Lung microvascular endothelial cell (primary cell): ENCODE measurements at places on chromosomes 16 and 17.

GRCh38 chr16:89257757-89258465, 40.4 kb downstream of the ZNF778 start:
- DNase-seq: no peak

- peak; percentile 14 for DNase-seq
Measured at GRCh38 chr16:49513040-49513439, 139.4 kb downstream of the C16orf78 start.

- peak; percentile 96 for DNase-seq
Measured at GRCh38 chr17:70158180-70158579, 11.2 kb upstream of the KCNJ2 start.

GRCh38 chr17:43949781-43950180, 4.0 kb downstream of the PYY start:
- DNase-seq: no peak

GRCh38 chr17:46163316-46163715, 29.9 kb downstream of the KANSL1 start:
- peak; percentile 29 for DNase-seq

DNA sequence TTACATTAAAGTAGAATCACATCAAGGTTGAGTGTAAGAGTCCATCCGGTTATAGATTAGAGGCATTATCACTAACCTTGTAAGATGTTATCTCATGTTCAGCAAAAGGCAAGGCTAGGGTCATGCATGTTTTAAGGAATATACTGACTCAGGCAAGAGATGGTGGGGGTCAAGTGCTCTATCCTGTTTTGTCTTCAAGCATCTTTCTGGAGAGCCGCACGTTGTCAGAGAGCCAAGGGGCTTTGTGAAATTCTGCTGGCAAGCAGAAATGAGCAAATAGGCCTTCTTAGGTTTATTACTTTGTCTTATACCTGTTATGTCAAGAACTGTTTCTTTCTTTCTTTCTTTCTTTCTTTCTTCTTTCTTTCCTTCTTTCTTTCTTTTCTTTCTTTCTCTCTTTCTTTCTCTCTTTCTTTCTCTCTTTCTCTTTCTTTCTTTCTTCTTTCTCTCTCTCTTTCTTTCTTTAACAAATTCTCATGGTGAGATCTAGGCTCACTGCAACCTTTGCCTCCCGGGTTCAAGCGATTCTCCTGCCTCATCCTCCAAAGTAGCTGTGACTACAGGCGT, 47.3 kb upstream of the IL34 start:
- no peak for DNase-seq

GRCh38 chr16:87764600-87765472, 950 bp downstream of the KLHDC4 start:
- DNase-seq: no peak

- DNase-seq: peak; percentile 49
Measured at GRCh38 chr16:67169642-67170167, 633 bp upstream of the NOL3 start.

DNA sequence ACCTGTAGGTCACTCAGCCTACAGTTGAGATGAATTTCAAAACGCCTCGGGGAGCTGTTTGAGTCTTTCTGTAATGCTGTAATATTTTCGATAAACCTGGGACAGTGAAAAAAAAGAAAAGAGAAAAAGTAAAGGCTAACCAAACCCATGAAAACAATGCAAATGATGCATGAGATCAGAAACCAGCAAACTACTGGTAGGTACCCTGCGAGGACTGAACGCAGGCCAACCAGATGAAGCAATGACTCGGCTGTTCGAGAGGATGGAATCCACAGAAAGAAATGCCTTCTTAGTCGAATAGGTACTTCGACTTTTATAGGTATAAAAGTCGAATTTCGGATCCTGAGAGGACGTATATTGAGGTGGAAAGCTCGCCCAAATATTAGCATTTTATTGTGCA, 509 bp upstream of the ATAD5 start:
- DNase-seq: peak; percentile 22

DNA sequence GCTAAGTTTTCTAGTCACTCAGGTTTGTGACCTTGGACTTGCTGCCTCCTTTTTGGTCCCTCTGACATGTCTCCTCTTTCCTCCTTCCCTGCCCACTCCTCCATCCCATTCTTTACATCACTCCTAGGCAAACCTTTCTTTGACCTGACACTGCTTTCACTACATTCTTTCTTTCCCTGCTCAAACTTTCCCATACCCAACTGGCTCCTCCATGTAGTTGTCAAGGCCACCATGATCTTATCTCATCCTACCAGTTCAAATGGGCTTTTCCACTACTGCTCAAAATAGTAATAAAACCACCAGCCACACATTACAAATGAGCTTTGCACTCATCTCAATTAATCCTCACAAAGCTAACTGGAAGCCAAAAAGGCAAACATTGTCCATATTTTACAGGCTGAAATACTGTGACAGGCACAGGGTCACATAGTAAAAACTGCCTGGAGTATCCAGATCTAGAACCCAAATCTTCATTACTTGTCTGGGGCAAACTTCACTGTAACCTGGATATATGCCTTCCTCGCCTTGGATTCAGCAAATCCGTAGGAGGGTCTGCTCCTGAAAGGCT, 14.4 kb downstream of the MRPS23 start:
- no peak for DNase-seq

DNA sequence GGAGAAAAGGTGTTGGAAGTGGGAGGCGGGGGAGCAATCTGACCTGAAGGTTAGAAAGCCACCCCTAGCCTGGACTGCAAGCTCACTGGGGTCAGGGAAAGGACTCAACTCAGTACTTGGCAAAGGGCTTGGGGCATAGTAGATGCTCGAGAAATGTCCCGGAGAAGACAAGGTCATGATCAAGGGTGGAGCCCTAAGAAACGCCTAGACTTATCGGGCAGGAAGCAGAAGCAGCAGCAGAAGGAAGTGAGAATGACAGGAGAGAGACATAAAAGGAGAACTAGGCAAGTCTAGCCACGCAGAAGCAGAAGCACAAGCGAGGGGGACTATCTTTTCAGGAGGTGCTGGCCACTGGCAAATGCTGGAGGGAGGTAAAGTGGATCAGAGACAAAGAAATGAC, 10.2 kb downstream of the COTL1 start:
- no peak for DNase-seq

DNA sequence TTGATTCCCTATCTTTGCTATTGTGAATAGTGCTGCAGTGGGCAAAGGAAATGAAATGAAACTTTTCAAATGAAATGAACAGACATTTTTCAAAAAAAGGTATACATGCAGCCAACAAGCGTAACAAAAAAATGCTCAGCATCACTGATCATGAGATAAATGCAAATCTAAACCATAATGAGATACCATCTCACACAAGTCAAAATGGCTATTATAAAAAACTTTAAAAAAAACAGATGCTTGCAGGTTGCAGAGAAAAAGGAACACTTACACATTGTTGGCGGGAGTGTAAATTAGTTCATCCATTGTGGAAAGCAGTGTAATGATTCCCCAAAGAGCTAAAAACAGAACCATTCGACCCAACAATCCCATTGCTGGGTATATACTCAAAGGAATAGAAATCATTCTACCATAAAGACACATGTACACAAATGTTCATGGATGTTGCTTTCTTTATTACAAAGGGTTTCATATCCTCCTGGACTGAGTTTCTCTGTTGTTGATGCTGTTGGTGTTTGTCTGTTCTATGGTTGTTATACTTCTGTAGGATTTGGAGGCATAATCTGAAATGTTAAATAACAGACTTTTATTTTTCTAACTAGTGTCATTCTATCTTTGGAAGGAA, 99.3 kb upstream of the SOX9 start:
- DNase-seq: no peak

- no peak for DNase-seq
Measured at GRCh38 chr17:28991779-28992178, 14.1 kb downstream of the SEZ6 start.

GRCh38 chr17:45643591-45643990, 140.5 kb upstream of the CRHR1 start:
- DNase-seq: no peak
